ENCODE measurements at places on chromosomes 2 and 18. TPM values are rescaled to one million over a fixed set of nuclear protein-coding genes. Genes with fewer than 3 reads are reported as not detected.

GRCh38 chr2:233443511-233444183, 89.4 kb downstream of the DGKD start:
- DNase-seq, result peak; percentile 74

UGT1A9 gene
- 37.2 TPM for total RNA-seq

GRCh38 chr2:117714110-117714509, 100.4 kb upstream of the DDX18 start:
- no peak for DNase-seq

DNA sequence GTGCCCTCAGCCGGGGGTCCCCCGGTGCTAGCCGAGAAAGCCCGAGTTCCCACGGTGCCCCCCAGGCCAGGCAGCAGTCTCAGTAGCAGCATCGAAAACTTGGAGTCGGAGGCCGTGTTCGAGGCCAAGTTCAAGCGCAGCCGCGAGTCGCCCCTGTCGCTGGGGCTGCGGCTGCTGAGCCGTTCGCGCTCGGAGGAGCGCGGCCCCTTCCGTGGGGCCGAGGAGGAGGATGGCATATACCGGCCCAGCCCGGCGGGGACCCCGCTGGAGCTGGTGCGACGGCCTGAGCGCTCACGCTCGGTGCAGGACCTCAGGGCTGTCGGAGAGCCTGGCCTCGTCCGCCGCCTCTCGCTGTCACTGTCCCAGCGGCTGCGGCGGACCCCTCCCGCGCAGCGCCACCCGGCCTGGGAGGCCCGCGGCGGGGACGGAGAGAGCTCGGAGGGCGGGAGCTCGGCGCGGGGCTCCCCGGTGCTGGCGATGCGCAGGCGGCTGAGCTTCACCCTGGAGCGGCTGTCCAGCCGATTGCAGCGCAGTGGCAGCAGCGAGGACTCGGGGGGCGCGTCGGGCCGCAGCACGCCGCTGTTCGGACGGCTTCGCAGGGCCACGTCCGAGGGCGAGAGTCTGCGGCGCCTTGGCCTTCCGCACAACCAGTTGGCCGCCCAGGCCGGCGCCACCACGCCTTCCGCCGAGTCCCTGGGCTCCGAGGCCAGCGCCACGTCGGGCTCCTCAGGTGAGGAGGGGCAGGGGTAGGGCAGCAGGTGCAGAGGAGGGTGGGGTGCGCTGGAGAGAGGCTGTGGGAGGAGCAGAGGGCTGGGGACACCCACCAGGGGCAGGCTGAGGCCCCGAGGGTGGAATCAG, 14.1 kb upstream of the GMPPA start:
- DNase-seq, result no peak

- no peak for DNase-seq
Observed at GRCh38 chr18:46334868-46335281, 230.7 kb downstream of the HAUS1 start.

GRCh38 chr18:25262920-25263319, 89.0 kb downstream of the ZNF521 start:
- peak; percentile 19 for DNase-seq

DNA sequence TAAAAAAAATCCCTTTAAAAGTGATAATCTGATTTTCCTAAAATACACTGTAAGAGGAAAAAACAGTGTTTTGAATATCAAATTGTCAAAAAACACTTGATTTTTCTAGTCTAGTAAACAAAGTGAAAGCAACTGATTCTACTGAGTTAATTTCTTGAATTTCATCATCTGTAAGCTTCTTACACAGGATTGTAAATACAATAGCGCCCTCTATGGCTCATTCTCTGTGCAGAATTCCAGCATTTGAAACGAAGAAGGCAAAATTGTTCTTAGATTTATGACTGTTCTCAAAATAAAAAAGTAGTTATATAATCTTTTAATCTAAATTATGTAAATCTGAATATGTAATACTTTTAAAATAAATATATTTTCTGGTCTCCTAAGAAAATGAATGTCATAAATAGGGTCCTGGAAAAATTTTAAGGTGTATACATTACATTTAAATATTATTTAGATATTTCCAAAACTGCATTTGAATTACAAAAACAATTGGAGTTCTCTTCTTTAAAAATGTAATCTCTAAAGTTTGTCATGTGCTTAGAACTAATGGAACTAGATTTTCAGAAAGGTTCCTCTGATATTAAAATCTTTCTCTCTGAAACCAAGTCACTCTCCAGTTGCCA, 176.9 kb upstream of the MC4R start:
- DNase-seq, result peak; percentile 87

DNA sequence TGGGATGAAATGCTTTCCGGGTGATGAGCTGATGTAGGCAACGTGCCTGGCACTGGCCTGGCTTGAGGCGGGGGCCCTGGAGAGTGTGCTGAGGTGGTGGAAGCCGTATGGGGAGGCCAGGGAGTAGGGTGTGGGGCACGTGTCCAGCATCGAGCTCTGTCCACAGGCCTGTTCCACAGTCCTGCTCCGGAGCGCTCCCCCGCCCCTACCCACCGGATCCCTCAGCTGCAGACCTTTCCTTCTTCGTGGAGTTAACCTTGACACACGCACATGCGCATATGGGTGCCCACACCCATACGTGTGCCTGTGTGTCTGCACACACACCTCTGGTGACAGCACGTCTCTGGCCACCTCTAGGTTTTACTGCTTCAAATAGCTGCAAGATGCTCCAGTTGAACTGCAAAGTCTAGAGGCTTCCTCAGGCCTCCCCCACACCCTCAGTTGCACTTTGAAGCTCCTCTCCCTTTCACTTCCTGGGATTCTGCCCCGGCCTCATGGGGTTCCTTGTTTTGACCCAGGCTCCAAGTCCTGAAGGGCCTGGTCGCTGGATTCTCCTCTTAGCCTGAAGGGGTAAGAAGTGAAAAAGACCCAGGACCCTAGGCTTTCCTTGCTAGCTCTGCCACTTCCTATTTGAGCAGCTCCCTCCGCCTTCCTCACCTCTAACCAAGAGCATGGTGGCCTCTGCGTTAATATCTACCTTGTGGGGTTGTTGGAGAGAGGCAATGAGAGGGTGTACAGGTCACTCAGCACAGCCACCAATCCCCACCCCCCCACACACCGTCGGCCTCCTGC, 49.5 kb downstream of the INHBB start:
- no peak for DNase-seq

- no peak for DNase-seq
Observed at GRCh38 chr18:50696929-50697328, 122.9 kb downstream of the MRO start.

DNA sequence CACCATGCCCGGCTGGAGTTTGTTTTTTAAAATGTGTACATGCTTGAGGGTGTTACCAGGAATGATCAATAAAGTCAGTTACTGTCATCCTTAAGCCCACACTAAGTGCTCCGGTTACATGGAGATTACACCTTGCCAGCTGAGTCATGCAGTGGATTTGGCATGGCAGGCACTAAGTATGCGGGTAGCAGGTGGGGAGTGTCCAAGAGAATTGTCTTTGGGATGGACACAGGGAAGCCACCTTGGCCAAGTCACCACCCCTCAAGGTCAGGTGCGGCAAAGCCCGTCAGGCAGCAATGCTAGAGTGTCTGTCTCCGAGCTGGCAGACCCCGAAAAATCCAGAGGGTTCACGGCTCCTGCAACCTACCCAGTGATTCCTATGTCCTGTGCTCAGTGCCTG, 54.8 kb downstream of the GBX2 start:
- DNase-seq, result no peak

- no peak for DNase-seq
Observed at GRCh38 chr18:55076643-55077218, 117.5 kb upstream of the CCDC68 start.

GRCh38 chr2:232236200-232236599, 142.4 kb upstream of the ALPP start:
- DNase-seq, result peak; percentile 89

DNA sequence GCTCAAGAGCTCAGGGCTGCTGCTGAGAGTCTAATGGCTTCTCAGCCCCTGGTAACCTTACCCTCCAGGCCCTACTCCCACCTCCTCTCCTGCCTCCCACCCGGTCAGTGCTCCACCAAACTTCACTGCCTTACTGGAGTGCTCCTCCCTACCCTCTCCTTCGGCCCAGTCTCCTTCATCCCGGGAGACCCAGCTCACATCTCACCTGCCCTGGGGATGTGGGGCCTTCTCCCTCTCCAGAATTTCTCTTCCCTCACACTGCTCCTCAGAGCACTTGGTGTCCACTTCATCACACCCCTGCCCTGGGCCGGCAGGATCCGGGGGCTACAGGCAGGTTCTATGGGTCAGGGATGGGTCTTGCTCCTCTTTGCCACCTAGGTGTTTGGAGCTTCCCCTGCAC, 21.6 kb downstream of the PTPN18 start:
- no peak for DNase-seq

GRCh38 chr18:62978251-62979049, 263.1 kb downstream of the PHLPP1 start:
- DNase-seq, result no peak

GRCh38 chr2:65464604-65465003, 32.2 kb upstream of the SPRED2 start:
- DNase-seq, result no peak

- peak; percentile 38 for DNase-seq
Observed at GRCh38 chr2:179936654-179937053, 70.4 kb downstream of the CWC22 start.

- DNase-seq, result no peak
Observed at GRCh38 chr2:29311458-29311857, 196.2 kb downstream of the CLIP4 start.

ARID5A gene
- total RNA-seq, result 3.3 TPM

GRCh38 chr2:195779491-195779890, 122.5 kb downstream of the SLC39A10 start:
- DNase-seq, result no peak

GATA6 gene
- total RNA-seq, result 0.35 TPM

GRCh38 chr2:178213991-178214390, 19.7 kb downstream of the OSBPL6 start:
- no peak for DNase-seq

TEX261 gene
- 40.7 TPM for total RNA-seq

DNA sequence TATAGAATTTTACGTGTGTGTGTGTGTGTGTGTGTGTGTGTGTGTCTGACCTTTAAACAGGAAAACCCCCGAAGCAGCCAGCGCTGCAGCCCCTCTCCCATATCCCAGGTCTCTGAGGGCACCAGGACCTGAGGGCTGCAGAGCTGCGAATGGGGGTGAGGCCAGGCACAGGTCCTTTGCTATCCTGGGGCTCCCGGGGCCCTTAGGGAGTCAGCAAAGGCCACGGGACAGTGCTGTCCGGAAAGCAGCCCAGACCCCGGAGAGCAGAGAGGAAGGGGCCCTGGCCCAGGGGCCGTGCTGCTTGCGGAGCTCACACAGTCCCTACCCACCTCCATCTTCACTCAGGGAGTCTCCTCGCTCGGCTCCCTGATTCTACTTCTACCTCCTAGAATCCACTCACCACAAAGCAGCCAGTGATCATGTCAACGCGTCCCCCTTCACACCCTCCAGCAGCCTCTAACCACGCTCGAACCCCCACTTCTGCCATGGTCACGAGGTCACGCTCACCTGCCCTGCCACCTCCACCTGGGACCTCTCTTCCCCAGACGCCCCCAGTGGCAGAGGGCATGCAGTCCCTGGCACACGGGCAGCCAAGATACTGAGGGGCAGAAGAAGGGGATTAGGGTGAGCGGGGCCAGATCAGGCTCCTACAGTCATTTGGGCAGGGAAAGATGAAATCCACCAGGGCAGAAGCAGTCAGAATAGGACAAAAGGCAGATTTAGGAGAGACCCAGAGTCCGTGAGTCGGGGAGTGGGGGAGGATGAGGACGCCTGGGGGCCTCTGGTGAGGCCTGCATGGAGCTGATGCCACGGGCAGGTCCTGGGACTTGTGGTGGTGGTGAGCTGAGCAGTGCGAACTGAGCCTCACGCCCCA, 86.7 kb downstream of the USP40 start:
- DNase-seq, result no peak

HOXD13 gene
- total RNA-seq, result not detected

DNA sequence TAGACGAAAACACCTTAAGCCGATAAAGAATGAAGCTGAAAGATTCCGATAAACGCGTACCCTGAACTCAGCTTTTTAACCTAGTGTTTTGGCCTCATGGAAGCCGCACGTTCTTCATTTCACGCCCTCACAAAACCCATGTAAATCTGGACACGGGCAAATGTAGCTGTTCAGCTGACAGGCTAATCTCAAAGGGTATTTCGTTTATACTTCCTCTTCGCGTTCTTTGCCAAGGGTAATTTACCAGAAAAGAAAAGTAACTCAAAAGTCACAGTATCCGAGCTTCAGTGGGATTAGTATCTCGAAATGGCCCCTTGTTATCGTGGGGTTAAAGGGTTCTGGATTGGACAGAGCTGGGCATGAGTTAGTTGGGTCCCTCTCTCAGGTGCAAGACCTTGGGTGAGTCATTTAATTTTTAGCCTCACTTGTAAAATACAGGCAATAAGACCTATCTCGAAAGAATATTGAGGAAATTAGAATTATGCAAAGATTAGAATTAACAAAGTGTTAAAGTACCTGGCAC, 22.0 kb upstream of the STPG4 start:
- no peak for DNase-seq

- no peak for DNase-seq
Observed at GRCh38 chr2:140154706-140155105, 1374.5 kb upstream of the NXPH2 start.

TCF7L1 gene
- 1.4 TPM for total RNA-seq

- DNase-seq, result no peak
Observed at GRCh38 chr2:9135822-9136558, 70.6 kb upstream of the ASAP2 start.

GALR1 gene
- not detected for total RNA-seq

FIGN gene
- 3.0 TPM for total RNA-seq

- no peak for DNase-seq
Observed at GRCh38 chr2:18835787-18836186, 246.4 kb upstream of the NT5C1B start.

DNA sequence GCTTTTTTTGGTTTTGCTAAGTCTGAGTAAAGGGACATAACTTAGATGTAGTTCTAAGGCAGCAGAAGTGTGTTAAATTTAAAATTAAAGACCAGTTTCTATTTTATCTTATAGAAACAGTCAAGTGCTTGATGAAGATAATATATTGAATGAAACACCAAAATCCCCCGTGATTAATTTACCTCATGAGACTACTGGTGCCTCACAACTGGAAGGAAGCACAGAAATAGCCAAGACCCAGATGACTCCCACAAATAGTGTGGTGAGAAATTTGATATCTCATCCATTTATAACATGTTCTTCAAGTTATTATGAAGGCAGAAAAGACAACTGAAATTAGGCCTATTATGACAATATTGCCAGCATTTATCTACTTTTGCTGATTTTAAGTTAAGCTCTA, 45.6 kb downstream of the APLF start:
- no peak for DNase-seq

GRCh38 chr2:216163518-216163917, 54.4 kb downstream of the XRCC5 start:
- no peak for DNase-seq

DNA sequence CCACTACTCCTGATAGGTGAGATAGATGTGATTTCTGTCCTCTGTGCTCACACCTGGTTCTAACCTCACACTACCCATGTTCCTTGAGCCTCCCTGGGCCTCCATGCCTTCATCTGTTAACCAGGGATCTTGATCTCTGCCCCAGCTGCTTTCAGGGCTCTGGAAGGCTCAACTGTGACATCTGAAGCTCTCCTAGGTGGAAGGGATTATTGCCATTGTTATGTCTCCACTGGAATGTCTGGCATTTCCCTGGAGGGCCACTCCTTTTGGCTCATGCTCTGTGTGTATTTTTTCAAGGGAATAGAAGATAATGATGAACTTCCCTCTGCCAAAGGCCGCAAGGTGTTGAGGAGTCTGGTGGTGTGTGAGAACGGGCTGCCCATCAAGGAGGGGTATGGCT, 41.2 kb downstream of the PCARE start:
- DNase-seq, result peak; percentile 63
